Fibroblast of the conjunctiva (primary cell): ENCODE measurements at places on chromosomes 2 and 18.

DNA sequence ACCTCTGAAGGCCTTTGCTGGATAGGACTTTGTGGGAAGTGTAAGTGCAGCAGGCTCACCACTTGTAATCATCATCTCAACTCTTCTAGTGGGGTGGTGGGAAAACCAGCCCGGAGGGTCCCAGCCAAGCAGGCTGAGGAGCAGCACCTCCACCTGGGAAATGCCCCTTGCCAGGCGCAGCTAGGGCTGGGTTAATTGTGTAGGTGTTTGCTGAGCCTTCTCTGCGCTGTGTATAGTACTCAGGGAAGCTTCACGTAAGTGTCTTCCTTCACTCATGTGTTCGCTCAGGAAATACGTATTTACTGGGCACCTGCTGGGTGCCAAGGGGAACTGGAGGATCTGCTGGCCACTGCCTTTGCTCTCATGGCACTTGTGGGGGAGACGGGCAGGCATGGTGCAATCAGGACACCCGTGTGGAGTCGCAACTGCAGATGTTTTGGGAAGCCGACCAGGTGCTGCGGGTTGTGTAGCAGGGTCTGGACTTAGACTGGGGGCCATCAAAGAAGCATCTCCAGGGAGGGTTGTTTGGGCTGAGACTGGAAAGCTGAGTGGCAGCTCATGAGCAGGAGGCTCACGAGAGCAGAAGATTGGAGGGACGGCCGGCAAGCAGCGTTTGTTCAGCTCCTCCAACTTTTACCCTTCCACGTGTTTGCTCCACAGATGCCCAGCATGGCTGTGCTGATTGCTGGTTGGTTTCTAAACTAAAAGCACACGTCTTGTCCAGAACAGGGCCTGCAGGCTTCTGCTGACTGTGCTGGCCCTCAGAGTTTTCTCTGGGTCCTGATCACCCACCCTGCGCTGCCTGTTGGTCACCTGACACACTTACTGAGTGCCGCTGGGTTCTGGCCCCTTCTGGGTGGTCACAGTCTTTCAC lies 164.6 kb downstream of the LDLRAD4 start:
- no peak for DNase-seq

GRCh38 chr2:12452185-12452584 lies 264.6 kb upstream of the TRIB2 start:
- DNase-seq, result no peak

- DNase-seq, result no peak
Observed at GRCh38 chr2:203451689-203452088, 83.4 kb downstream of the RAPH1 start.

- no peak for DNase-seq
Observed at GRCh38 chr2:128714851-128715312, 396.2 kb upstream of the HS6ST1 start.
